ENCODE measurements at places on chromosomes 5 and 9.

DNA sequence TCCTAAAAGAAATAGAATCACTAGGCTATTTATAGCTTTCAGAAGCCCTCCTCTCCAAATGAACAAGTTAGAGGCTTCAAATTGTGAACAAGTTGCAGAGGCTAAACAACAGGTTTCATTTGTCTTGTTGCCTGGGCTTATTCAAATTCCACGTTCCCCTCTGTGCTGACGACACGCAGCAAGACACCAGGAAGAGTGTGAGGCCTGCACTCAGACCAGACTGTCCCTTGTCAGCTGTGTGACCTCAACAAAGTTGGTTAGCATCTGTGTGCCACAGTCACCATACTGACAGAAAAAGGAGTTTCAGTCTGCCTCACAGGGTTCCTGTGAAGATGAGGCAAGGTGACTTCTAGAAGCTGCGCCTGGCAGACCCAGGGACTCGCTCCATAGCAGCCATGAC is 22.1 kb upstream of the GABBR2 start:
- DNase-seq = no peak

GRCh38 chr9:119283078-119283794 is 86.0 kb downstream of the BRINP1 start:
- DNase-seq = no peak

DNA sequence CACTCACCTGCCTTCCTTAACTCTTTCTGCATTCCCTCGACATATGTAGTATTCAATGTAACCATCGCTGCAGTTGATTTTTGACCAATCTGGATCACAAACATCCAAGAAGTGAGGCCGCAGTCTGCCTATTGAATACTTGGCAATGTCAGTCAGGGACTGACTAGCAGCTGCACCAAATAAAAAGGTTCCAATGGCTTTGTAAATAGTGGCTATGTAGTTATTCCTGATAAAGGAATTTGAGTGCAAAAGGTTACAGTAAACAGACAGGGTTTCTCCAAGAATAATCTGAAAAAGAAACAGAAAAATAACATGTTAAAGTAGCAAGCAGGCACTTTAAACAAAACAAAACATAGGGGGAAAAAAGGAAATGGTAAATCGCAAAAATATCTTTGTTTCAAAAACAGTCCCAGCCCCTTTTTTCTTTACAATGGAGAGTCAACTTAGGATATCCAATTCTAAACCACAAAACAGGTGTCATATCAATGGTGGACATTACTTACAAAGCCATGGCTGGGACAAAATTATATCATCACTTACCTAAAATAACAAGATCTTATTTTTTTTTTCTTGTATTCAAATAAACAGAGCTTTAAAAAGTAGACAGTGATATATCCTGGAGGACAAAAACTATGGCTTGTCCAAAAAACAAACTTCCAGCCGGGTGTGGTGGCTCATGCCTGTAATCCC is 66.8 kb downstream of the PLPP1 start:
- DNase-seq = no peak

DNA sequence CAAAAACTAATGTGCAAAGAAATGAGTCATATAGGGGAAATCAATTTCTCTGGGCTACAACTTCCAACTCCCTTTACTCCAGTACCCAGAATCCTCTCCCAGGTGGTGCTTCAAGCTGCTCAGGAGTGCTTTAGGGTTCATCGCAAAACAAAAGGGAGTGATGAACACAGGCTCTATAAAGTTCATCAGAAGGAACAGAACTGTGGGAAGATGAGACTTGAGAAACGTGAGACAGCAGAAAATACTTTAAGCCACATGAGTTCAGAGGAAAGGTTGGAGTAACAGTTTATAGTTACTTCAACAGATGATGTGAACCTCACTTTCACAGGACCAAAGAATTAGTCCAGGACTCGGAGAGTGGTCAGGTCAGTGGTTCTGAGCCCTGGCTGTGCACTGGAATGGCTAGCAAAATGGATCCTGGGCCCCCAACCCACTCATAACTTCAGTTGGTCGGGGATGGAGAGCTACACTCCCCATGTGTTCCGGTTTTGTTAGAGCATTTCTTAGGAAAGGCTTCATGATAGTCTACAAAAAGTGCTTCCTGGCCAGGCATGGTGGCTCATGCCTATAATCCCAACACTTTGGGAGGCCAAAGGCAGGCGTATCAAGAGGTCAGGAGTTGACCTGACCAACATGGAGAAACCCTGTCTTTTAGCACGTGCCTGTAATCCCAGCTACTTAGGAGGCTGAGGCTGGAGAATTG is 4.3 kb downstream of the RPL12 start:
- no peak for DNase-seq

DNA sequence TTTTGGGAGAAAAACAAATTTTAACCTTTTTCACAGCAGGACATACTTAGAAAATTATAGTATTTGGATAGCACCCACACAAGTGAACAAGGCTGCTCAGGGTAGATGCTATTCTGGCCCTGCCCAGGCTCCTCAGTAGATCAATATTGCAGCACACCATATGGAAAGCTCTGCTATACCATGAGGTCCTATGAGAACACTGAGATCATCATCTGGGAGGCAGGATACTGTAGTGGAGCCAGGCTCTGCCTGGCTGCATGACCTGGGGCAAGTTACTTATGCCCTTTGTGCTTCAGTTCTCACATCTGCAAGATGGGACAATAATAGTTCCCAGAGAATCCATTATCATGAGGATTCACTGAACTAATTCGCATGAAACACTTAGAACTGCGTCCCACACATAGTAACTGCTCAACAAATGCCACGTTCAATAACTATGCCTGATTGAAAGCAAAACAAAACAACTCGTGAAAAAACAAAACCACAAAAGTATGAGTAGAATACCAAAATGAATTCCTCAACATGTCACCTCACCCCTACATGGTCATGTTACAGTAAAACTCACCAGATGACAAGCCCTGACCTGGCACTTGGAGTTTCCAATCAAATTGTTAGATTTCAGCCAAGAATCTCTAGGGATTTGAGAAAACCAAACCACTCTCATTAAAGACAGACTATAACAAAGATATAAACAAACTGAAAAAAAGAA is 31.9 kb downstream of the ARSB start:
- no peak for DNase-seq

GRCh38 chr5:116923344-116923743 is 348.7 kb upstream of the SEMA6A start:
- no peak for DNase-seq

DNA sequence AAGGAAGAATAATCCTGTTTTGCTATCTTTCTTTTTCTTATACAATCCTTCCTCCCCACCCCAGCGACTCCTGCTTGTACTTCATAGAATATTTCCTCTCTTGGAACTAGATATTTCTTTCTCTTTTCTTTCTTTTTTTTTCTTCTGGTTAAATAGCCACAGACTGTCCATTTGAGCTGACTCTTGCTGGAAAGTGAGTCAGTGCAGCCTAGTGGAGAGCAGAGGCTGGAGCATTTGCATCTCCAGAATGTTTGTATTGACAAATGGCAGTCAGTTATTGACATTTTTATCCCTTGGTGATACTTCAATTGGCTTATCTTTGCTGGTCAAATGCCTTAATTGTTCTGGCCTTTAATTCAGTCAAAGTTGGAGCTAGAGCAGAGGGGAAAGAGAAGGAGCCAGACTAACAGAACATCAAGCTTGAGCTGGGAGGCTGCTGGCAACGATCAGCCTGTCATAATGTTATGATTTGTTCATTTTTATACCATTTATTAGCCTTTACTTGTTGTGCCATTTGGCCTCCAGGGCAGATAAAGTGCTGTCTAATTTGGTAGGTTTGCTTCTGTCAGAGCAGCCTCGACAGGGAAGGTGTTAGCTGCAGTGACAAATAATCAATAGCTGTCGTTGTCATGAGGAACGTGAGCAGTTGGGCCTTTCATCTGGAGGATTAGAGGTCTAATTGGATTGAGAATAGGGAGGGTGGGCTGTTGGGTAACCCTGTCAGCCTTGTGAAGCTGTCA is 69.0 kb downstream of the INVS start:
- DNase-seq = no peak

DNA sequence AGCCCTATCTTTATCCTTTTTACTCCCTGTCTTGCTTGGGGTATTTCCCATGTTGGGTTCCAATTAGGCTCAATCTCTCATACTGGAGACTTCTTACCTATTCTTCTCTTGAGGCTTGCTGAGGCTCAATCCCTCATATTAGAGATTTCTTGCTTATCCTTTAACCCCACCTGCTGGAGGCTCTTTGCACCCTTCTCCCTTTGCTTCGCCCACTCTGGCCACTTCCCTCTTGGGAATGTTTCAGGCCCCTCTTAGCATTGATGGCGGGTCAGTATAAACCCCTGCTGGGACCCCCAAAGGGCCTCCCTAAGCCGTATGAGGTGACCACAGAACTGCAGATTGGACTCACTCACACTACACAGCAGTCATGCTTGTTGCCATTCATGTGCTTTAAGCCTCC is 69.3 kb upstream of the CDK20 start:
- no peak for DNase-seq

DNA sequence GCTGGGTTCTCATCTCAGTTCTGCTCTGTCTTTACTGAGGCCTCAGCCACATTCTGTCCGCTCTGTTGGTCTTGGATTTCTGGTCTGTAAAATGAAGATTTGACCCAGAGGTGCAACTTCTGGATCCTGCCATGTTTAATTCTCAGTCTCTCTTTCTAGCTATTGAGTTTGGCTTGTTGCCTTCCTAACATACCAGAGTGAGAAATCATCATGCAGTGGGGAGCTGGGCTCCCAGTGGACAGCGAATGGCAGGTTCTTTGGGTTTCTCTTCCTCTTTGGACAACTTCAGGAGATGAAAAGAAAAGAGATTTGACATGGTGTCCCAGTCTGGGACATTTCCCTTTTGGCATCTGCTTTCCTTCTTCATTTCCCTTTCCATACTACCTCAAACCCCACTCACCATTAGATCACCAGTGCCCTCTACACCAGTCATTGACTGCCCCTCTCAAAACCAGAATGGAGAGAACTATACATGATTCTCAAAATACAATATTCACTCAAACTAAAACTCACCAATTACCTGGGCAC is 334.7 kb downstream of the ACTL7B start:
- DNase-seq = no peak

- DNase-seq = no peak
Measured at GRCh38 chr5:10476878-10477277, 35.2 kb downstream of the ROPN1L start.

GRCh38 chr5:135434591-135435466 is 12.3 kb downstream of the DCANP1 start:
- DNase-seq = no peak

- DNase-seq = no peak
Measured at GRCh38 chr5:38871058-38871605, 25.3 kb downstream of the OSMR start.

DNA sequence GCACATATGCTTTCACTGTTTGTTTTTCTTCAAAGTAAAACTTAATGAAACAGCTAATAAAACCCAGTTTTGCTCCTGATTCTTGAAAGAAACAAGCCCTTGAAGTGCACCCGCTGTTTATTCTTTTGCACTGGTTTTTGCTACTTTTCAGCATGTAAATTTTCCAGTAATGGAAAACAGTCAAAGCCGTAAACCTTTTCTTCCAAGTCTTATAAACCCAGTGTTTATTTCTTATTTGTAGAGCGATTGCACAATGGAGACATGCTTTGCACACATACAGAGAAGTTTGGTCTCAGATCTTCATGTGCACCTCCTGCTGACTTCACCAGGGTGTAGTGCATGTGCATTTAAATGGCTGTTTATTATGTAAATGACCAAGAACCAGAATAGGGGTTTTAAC is 51.8 kb downstream of the ATG10 start:
- no peak for DNase-seq

GRCh38 chr9:112295174-112295573 is 38.2 kb downstream of the PTBP3 start:
- no peak for DNase-seq

DNA sequence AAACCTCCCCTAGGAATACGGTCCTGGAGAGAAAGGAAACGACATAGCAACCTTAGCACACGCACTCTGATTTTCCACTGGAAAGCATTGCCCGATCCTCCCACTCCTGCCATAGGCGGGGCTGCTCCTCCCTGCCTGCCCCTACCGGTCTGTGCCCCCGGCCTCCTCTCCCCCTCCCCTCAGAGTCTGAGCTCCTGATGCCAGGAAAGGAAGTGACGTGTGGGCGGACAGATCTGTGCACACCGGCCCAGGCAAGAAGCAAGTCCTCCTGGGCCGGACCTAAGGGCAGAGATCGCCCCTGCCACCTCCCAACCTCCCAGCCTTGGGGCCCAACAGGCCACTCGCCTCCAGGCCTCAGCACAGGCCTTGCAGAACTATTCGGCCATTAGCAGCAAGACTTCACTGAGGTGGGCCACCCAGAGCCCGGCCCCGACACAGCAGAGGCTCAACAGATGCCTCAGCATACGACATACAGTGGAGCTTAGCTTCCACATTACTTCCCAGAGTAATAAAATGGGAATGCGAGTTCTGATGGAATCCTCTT is 7.2 kb downstream of the NINJ1 start:
- DNase-seq = no peak

- DNase-seq = no peak
Measured at GRCh38 chr5:176901260-176902101, 2.3 kb upstream of the HK3 start.

GRCh38 chr5:67409126-67409777 is 212.7 kb upstream of the CD180 start:
- DNase-seq = no peak

DNA sequence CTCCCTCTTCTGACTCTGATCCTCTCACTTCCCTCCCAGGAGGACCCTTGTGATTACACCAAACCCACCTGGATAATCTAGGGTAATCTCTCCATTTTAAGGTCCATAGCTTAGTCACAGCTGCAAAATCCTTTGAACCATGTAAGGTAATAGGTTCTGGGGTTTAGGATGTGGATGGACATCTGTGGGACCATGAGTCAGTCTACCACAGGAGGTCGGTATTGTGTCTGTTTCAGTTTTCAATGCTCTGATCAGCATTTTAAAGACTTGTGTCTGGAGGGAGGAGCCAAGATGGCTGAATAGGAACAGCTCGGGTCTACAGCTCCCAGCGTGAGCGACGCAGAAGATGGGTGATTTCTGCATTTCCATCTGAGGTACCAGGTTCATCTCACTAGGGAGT is 112.6 kb downstream of the CAVIN4 start:
- DNase-seq = no peak

DNA sequence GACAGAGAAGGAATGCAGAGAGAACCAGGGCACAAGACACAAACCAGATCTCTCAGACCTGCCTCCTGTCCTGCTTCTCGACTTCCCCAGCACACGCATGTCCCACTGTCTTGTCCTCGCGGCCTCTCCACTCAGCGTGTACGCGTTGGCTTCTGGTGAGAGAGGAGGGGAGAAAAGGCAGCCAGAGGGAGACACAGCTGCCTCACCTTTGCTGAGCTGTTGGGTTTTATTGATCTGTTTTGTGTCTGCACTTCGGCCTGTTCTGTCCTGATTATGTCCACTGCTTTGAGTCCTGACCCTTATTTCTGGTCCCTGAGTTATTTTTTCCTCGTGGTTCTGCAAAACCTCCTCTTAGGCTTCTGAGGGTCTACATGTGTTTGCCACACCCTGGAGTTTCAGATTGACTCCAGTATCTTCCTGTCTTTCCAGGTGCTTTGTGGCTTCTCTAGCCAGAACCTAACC is 87.5 kb upstream of the AGXT2 start:
- no peak for DNase-seq

DNA sequence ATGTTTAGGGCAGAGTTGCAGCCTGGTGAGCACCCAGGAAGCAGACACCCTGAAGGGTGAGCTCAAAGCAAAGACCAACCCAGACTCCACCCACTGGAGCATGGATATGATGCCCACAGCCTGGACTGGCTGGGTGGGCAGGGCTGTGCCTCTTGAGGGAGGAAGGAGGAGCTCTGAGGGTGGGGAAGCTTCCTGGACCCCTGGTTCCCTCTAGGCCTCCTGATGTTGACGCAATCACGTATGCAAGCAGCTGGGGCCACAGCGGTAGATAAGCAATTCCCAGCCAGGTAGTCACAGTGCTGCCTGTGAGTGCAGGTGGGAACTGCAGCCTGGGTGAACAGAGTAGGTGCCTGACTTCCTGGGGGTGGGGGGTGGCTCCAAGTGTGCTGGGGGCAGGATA is 271.5 kb downstream of the CDK5RAP2 start:
- no peak for DNase-seq

Measured in NCI-H187 (cell line).